Pulmonary artery endothelial cell (primary cell): ENCODE measurements at places on chromosomes 3 and 15. TPM values are rescaled to one million over a fixed set of nuclear protein-coding genes. Genes with fewer than 3 reads are reported as not detected.

The C3orf22 gene
- total RNA-seq: not detected in 2 replicates

The DNASE1L3 gene
- 0.07 and 0.20 TPM in 2 replicates for total RNA-seq

The RCN2 gene
- total RNA-seq: 43.5 and 56.6 TPM in 2 replicates

The CILP gene
- not detected in 2 replicates for total RNA-seq

The USP13 gene
- 7.3 and 13.8 TPM in 2 replicates for total RNA-seq

The ALPK3 gene
- 13.5 and 21.3 TPM in 2 replicates for total RNA-seq

The COL7A1 gene
- total RNA-seq: 0.13 and 0.25 TPM in 2 replicates

The EPHA6 gene
- not detected in 2 replicates for total RNA-seq

The LXN gene
- total RNA-seq: 161 and 179 TPM in 2 replicates

The ARPP21 gene
- 0.07 TPM in 1 of 2 replicates, not detected in the other for total RNA-seq

The SERPINI2 gene
- not detected in 2 replicates for total RNA-seq

The UROC1 gene
- total RNA-seq: not detected in 2 replicates

The ATP13A4 gene
- 0.07 TPM in 2 replicates for total RNA-seq
